ENCODE measurements at places on chromosomes 3 and 15.
A peak's percentile ranks its signal among the peaks of the same experiment; 100 is the strongest.

DNA sequence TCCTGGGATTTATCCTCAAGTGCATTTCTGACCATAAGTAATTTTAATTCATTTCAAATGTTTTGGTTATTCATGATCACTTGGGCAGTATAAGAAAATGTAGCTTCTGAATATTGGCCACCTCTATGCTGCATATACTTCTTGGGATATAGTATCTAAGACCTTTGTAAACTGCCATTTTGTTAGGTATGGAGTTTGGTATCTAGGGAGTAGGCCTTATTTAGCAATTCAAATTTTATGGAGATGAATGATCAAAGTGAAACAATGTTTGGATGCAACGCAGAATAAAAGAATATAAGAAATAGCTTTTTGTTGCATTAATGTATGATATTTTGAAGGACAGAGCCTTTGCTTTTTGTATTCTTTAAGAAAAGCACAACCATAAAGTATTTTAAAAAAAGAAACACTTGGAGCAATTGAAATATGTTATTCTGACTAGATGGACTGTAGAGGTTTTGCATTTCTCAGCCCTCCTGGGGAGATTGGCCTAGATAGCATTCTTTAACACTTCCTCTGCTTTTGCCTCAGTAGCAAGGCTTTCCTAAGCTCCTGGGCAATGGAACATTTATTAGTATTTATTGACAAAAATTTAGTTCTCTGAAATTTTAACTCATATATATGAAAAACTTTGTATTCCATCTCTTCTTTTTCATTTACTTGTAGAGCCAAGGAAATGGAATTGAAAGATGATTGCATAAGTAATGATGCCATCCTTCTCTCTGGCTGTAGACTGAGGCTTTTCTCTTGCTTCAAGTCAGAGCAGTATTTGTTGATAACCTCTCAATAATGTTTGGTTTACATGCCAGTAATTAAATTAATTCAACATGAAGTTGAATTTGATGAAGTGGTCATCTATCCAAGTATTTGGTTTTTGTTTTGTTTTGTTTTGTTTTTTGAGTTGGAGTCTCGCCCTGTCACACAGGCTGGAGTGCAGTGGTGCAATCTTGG lies 61.8 kb upstream of the UTS2B start:
- no peaks in the 10 kb centered on the region for H3K36me3 ChIP-seq
- no peak overlapping the region for H3K4me3 ChIP-seq
- no peaks in the 10 kb centered on the region for H3K27me3 ChIP-seq
- no peak overlapping the region for H3K27ac ChIP-seq
- DNase-seq = no peak
- no peaks in the 10 kb centered on the region for H3K4me1 ChIP-seq

GRCh38 chr3:98434412-98434811 lies 28.6 kb upstream of the OR5K1 start:
- H3K27ac ChIP-seq = no peak overlapping the region
- H3K27me3 ChIP-seq = no peaks in the 10 kb centered on the region
- no peak for DNase-seq
- no peaks in the 10 kb centered on the region for H3K4me1 ChIP-seq
- H3K36me3 ChIP-seq = no peaks in the 10 kb centered on the region

- H3K4me3 ChIP-seq = no peak overlapping the region
- no peak for DNase-seq
- no peaks in the 10 kb centered on the region for H3K36me3 ChIP-seq
Measured at GRCh38 chr3:53787016-53787415, 59.2 kb downstream of the CHDH start.

DNA sequence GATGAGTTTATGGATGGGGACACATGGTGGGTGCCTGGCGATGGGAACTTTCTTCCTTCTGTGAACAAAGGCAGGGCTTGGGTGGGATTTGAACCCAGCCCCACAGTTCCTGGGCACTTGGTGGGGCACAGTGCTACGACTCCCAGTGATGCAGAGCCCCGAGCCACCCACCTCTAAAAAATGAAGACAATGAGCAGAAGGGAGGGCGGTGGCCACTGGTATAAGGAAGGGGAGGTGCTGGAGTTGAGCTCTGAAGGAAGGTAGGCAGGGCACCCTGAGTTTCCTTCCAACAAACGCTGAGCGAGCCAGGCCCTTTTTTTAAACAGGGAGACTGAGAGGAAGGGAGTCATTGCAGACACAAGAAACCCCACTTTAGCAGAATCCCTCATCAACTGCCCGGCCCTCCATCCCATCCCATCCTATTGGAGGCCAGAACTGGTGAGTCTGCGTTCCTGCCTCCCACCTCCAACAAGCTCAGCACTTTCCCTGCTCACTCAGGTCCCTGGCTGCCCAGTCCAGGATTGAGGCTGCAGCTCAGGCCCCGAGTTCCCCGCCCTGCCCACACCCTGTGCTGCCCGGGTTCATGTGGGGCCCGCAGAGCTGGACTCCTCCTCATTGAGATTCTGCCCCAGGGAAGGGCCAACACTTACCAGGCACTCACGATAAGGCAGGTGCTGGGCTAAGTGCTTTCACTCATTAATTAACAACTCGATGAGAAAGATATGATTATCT lies 57.3 kb downstream of the LINGO1 start:
- H3K27ac ChIP-seq = no peak overlapping the region
- no peak for DNase-seq
- H3K36me3 ChIP-seq = no peaks in the 10 kb centered on the region
- H3K27me3 ChIP-seq = no peaks in the 10 kb centered on the region

DNA sequence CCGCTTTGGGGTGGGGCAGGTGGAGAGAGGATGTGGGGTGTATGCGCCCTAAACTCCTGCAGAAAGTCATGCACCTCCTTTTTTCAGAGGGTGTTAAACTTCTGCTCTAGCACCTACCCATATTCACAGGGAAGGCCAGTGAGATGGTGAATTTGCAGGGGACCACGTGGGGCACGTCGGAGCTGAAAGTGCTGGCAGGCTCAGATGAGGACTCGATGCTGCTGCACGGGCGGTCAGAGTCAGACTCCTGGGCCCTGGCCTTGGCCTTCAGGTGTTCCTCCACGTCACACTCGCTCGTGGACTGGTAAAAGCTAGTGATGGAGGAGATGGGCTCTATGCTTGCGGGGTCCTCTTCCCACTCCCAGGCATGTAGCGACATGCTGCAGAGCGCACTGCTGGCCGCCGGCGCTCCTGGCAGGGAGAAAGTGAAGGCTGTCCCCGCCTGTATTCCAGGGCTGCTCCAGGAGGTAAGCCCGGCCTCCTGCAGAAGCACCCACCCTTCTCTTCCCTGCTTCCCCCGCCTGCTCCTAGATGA lies 883 bp downstream of the CFAP92 start:
- H3K27me3 ChIP-seq = no peaks in the 10 kb centered on the region
- H3K36me3 ChIP-seq = no peaks in the 10 kb centered on the region
- no peak overlapping the region for H3K27ac ChIP-seq
- H3K4me3 ChIP-seq = no peak overlapping the region

GRCh38 chr15:50150349-50150748 lies 31.3 kb upstream of the ATP8B4 start:
- DNase-seq = no peak
- H3K4me3 ChIP-seq = no peak overlapping the region
- H3K27me3 ChIP-seq = no peaks in the 10 kb centered on the region
- H3K4me1 ChIP-seq = peaks cover 7% of the 10 kb centered on the region
- no peak overlapping the region for H3K27ac ChIP-seq

DNA sequence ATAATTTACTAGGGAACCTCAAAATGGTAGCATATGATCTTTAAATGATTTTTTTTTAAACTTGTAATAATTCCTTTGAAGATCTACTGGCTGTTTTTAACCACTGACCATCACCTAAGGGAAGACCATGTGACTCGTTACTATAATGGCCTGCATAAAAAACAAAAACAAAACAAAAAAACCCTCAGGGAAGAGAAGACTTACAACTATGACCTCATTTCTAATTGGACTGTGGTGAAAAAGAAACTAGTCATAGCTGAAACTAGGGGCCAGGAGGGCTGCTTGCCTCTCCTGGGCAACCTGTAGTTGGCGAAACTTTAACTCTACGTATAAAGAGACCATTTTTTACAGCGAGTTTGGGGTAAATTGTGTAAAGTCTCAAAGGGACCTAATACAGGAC lies 23.0 kb downstream of the PAQR9 start:
- H3K27ac ChIP-seq = no peak overlapping the region
- H3K4me1 ChIP-seq = no peaks in the 10 kb centered on the region
- no peak overlapping the region for H3K4me3 ChIP-seq

GRCh38 chr15:58410353-58410752 lies 21.4 kb upstream of the LIPC start:
- H3K36me3 ChIP-seq = no peaks in the 10 kb centered on the region
- no peaks in the 10 kb centered on the region for H3K4me1 ChIP-seq
- H3K27me3 ChIP-seq = no peaks in the 10 kb centered on the region
- peak overlapping the region; percentile 73 for H3K4me3 ChIP-seq
- DNase-seq = peak; percentile 44

DNA sequence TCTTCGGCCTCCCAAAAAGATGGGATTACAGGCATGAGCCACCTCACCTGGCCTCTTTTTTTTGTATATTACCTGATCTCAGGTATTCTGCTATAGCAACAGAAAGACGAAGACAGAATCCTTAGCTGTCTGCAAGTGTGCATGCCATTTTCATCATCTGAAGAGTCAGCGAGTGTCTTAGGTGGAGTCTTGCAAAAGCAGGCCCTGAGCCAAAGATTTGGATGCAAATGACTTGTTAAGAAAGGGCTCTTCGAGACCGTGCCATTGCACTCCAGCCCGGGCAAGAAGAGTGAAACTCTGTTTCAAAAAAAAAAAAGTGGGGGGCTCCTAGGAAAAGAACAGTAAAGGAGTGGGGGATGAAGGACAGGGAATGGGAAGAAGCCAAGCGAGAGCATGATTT lies 10.2 kb upstream of the TRIM69 start:
- peaks cover 55% of the 10 kb centered on the region for H3K4me1 ChIP-seq
- peak overlapping the region; percentile 9 for H3K4me3 ChIP-seq

GRCh38 chr15:38666865-38667510 lies 102.4 kb upstream of the RASGRP1 start:
- H3K27me3 ChIP-seq = no peaks in the 10 kb centered on the region
- DNase-seq = peak; percentile 70
- no peak overlapping the region for H3K4me3 ChIP-seq
- no peaks in the 10 kb centered on the region for H3K36me3 ChIP-seq
- H3K27ac ChIP-seq = no peak overlapping the region

GRCh38 chr3:119978554-119979208 lies 115.6 kb downstream of the GSK3B start:
- no peak overlapping the region for H3K27ac ChIP-seq
- H3K4me3 ChIP-seq = no peak overlapping the region
- H3K4me1 ChIP-seq = no peaks in the 10 kb centered on the region
- DNase-seq = no peak
- no peaks in the 10 kb centered on the region for H3K27me3 ChIP-seq
- H3K36me3 ChIP-seq = no peaks in the 10 kb centered on the region

DNA sequence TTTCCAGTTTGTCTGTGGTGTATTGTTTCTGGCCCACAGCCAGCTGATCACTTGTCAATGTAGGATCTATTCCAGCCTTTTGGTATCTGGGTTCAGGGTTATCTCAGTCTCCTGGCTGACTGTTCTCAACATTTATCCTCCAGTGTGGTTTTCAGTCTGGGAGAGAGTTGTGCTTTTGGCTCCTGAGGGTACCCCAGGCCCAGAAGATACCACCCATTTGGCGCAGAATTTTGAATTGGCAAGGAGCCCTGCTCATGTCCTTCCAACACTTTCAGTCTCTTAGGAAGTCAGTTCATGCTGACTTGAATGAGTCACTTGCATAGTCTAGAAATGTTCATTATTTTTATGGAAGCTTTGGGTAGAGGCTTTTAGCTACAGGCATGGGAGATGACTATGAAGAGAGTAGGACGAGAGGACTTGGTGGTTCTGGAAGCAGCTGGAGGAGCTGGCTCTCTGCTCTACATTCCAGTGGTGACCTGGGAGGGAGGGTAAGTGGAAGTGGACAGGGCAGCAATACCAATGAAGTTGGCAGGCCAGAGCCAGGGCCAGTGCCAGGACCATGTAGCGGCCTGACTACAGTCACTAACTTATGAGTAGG lies 7.2 kb downstream of the POLR2H start:
- H3K27me3 ChIP-seq = no peaks in the 10 kb centered on the region
- no peak for DNase-seq
- peaks cover 8% of the 10 kb centered on the region for H3K4me1 ChIP-seq
- H3K36me3 ChIP-seq = peaks cover 23% of the 10 kb centered on the region
- H3K4me3 ChIP-seq = no peak overlapping the region

DNA sequence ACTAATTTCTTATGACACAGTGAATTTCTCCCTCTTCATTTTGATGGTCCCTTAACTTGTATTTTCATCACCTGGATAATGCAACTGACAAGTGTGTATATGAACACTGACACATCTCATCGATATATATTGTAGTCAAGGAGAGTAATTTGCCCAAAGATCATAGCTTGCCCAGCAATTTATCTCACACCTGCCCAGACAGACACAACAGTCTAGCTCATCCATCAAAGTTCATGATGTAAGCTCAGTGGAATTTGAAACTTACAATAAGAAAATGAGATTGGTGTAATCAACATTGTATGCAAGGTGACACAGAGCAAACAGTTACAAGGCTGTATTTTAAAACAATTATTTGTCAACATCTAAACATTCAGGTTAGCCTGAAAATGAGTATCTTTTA lies 805.8 kb downstream of the NAALADL2 start:
- no peak overlapping the region for H3K27ac ChIP-seq
- no peaks in the 10 kb centered on the region for H3K27me3 ChIP-seq
- no peaks in the 10 kb centered on the region for H3K4me1 ChIP-seq
- H3K4me3 ChIP-seq = no peak overlapping the region
- no peaks in the 10 kb centered on the region for H3K36me3 ChIP-seq

DNA sequence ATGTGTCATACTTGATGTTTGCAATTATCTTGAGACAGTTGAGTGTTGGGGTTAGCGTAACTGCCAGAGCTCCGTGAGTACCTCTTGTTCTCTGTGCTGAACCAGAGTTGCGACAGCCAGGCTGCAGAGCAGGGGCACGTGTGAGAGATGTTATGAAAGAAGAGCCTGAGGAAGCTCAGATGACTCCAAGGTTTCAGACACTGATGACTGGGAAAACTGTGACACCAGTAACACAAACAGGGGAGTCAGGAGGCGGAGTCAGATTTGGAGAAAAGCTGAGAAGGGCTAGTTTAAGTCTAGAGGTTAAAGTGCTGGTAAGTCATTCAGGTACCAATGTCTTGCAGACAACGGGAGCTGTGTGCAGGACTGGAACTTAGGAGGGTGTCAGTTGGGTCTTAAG lies 45.0 kb downstream of the BLM start:
- DNase-seq = no peak
- no peak overlapping the region for H3K27ac ChIP-seq
- no peak overlapping the region for H3K4me3 ChIP-seq
- H3K4me1 ChIP-seq = no peaks in the 10 kb centered on the region
- H3K36me3 ChIP-seq = peaks cover 15% of the 10 kb centered on the region
- no peaks in the 10 kb centered on the region for H3K27me3 ChIP-seq

- peaks cover 5% of the 10 kb centered on the region for H3K4me1 ChIP-seq
- H3K36me3 ChIP-seq = no peaks in the 10 kb centered on the region
- H3K27me3 ChIP-seq = no peaks in the 10 kb centered on the region
- no peak overlapping the region for H3K4me3 ChIP-seq
Measured at GRCh38 chr15:84961114-84961452, 20.6 kb upstream of the PDE8A start.
